Activated T-cell treated with anti-CD3 and anti-CD28 coated beads, Interleukin-2, amount 50 U/mL, for 48 hours (primary cell): ENCODE measurements at places on chromosomes 7 and 10.

GRCh38 chr7:26005683-26006410 is 146.2 kb upstream of the NFE2L3 start:
- DNase-seq = no peak

DNA sequence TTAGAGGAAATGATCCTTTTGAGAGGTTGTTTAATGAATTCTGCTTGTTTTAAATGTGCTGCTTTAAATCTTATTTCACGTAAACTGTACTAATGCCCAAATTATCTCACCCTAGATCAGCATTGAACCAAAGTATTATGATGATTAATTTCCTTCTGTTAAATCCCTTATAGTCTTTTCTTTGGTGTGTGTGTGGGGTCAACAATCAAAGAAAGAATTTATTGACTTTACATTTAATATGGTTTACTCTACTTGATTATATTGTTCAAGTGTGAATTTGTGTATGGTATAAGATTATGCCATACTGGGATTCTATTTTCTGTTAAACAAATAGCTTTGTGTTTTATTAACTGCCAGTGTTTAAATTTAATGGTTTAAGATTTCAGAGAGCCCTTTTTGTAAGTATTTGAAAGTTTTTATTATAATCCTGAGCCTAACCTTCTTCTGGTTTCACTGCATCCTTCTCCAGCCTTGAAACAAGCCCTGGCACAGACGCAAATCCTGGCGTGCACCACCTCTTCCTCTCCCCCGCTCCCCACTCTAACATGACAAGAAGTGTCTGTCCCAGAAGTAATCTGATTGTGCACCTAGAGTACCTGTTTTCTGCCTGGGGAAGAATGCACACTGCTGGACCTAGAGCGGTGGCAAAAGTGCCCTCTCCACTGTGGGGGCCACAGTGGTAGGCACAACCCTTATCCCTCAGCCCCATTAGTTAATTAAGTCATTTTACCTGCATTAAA is 70.6 kb downstream of the KAT6B start:
- DNase-seq = no peak

GRCh38 chr7:79590391-79590790 is 136.9 kb upstream of the MAGI2 start:
- no peak for DNase-seq

- no peak for DNase-seq
Measured at GRCh38 chr10:57621466-57621865, 646.2 kb downstream of the IPMK start.

DNA sequence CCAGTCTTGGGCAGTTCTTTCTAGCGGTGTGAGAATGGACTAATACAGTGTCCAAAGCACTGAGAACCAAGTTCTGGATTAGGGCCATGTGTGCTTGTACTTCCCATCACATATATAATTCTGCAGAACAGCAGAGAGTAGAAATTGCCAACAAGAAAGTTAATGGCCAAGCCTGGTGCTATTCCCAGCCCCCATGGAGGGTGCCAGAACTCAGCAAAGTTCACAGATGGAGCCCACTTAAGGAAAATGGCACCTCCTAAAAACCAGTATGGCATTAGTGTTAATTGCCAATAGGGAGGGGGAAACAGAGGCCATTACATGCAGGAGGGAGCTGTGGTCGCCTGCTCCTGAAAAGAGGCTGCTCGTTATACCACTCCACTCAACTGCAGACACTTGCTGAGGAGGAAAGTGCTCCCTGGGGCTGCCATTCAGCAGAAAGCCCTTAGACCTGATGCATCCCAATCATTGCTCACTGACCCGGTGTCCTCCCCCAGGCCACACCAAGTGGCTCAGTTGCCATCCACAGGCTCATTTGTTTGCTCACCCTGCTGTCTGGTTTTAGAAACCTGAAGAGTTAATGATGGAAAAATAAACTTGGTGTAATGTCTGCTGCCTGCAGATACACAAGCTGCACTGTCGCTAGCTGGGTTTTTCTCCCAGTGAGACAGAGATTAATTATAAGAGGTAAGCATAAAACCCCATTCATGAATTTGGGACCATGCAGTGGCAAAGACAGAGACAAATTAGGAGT is 280.6 kb downstream of the GFRA1 start:
- no peak for DNase-seq

GRCh38 chr10:30215623-30216022 is 133.5 kb downstream of the MTPAP start:
- DNase-seq = no peak

- no peak for DNase-seq
Measured at GRCh38 chr10:86335831-86336230, 30.8 kb downstream of the GRID1 start.

DNA sequence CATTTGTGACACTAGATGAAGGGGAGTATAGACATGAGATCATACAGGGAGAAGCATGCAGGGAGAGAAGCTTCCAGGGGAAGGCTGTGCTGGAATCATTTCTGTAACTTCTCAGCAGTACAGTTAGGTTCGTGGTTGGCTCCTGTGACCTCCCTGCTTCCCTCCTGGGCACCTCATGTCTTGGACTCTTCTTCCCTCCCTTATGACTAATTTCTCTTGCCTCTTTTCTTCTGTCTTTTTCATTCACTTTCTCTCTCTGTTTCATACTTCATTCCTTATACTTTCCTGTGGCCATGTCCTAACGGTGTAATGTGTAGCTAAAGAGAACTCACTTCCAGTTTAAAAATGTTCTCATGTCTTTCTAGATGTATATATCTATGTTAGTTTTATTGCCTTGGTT is 19.1 kb upstream of the HKDC1 start:
- no peak for DNase-seq

- no peak for DNase-seq
Measured at GRCh38 chr10:6207658-6208057, 4.9 kb downstream of the PFKFB3 start.

- DNase-seq = no peak
Measured at GRCh38 chr7:83267141-83267631, 104.5 kb upstream of the PCLO start.

DNA sequence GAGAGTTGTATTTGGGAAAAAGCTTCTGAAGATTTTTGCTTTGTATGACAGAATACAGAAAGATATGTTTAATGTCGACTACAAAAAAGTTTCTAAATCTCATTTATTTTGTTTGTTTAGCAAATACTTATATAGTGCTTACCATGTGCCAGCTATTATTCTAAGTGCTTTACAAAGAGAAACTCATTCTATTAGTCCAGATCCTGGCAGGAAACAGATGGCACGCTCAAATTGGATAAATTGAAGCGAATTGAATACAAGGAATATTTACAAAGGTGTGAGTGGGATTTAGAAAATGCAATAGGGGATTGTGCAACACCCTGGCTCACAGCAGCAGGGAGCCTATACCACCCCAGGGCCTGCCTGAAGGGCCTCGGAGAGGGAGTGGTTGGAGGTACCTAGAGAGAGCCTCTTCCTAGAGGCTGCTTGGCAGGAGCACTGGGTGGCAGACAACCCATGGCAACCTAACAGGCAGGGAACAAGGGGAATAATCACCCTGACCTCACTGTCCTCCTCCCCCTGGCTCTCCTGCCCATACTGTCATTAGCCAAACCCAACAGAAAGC is 27.6 kb upstream of the FAM204A start:
- DNase-seq = no peak

- no peak for DNase-seq
Measured at GRCh38 chr10:17668435-17669184, 24.7 kb downstream of the STAM start.

GRCh38 chr7:106031300-106032035 is 68.4 kb downstream of the CDHR3 start:
- DNase-seq = no peak

DNA sequence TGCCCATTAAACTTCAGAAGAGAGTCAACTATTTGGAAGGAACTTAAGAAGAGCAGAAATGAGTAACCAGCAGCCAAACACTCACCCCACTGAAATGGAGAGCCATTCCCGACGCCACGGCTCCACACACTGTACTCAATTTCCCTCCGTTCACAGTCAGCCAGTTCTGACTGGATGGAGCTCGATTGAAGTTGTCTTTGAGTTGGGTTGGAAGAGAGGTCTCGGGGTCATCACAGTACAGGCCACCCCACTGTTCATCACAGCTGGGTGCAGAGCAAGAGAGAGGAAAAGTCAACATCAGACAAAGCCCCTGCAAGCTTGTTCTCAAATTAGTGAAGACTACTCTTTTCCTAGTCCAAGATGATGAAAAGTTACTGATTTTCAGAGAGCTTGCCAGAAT is 75.9 kb upstream of the SLC26A5 start:
- DNase-seq = no peak

- no peak for DNase-seq
Measured at GRCh38 chr7:11196143-11196542, 222.5 kb downstream of the PHF14 start.

GRCh38 chr7:86664486-86664885 is 20.8 kb downstream of the GRM3 start:
- DNase-seq = no peak

- DNase-seq = no peak
Measured at GRCh38 chr7:19919261-19920095, 146.1 kb upstream of the TMEM196 start.

- no peak for DNase-seq
Measured at GRCh38 chr7:154646126-154647013, 356.6 kb downstream of the PAXIP1 start.

DNA sequence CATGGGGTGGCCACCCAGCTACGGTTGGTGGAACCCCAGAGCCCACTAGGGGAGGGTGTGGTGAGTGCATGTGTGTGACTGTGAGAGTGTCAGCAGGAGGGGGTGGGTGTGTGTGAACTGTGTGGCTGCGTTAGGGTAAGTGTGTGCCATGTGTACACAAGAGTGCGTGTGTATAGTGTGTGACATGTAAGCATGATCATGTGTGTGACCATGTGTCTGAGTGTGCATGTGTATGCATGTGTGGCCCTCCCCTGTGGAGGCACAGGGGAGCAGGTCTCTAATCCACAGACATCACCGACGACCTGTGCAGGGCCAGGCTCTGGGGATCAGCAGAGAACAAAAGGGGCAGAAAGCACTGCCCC is 3.5 kb upstream of the CFAP46 start:
- DNase-seq = no peak

DNA sequence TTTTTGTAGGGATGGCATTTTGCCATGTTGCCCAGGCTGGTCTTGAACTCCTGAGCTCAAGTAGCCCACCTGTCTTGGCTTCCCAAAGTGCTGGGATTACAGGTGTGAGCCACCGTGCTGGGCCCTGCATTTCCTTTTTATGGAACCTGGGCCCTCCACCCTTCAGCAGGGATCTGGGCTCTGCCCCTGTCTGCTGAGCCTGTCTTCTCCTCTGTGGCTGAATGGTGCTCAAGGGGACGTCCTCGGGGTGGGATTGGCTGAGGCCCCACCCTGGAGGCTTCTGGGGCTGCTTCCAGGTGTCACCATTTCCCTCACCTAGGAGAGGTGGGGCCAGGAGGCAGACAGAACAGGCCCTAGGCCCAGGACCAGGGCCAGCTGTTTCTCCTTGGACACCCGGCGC is 18.4 kb downstream of the FAM241B start:
- no peak for DNase-seq

GRCh38 chr7:18405726-18406125 is 89.8 kb upstream of the HDAC9 start:
- DNase-seq = no peak

- no peak for DNase-seq
Measured at GRCh38 chr7:44541028-44541869, at the start of gene NPC1L1. TSS of gene NPC1L1 (minus strand) at chr7:44541330. CDS start at chr7:44541259, 71 bp downstream.

DNA sequence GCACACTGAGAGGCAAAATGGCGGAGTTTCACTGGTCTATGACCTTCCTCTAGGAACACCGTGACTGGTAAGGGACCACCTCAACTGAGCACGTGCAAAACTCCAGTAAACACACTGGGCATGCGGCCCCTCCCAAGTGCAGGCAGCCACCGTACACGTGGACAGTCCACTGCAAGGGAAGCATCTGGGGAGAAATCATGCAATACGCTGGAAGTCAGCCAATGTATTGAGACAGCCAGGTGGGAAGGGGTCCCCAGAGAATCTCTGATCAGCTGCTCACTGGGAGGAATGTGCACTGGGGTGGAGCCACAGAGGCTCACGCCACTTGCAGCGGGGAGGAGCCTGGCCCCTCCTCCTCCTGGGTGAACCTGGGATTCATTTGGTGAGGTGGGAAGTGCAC is 49.3 kb downstream of the CFAP46 start:
- no peak for DNase-seq

GRCh38 chr10:87763086-87763861 is 54.8 kb downstream of the ATAD1 start:
- DNase-seq = no peak

DNA sequence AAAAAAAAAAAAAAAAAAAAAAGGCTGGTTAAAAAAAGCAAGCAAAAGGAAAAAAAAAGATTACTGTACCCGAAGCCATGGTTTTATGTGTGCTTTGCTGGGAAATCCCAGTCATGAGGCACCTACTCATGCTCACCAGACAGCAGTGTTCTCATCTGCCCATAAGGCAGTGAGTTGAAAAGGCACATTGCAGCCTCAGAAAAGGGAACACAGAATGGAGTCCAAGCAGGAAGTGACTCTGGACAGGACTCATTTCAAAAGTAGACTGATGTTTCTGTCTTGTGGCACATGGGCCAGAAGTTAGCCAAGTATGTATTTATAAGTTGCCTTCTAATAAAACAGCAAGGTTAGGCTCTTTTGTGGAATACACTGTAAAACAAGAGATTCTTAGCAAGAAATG is 40.2 kb downstream of the PDSS1 start:
- DNase-seq = peak; percentile 56

- DNase-seq = peak; percentile 44
Measured at GRCh38 chr7:85186521-85187241, at the start of gene SEMA3D. TSS of gene SEMA3D (minus strand) at chr7:85187056. CDS start at chr7:85121891, 65,165 bp downstream.

DNA sequence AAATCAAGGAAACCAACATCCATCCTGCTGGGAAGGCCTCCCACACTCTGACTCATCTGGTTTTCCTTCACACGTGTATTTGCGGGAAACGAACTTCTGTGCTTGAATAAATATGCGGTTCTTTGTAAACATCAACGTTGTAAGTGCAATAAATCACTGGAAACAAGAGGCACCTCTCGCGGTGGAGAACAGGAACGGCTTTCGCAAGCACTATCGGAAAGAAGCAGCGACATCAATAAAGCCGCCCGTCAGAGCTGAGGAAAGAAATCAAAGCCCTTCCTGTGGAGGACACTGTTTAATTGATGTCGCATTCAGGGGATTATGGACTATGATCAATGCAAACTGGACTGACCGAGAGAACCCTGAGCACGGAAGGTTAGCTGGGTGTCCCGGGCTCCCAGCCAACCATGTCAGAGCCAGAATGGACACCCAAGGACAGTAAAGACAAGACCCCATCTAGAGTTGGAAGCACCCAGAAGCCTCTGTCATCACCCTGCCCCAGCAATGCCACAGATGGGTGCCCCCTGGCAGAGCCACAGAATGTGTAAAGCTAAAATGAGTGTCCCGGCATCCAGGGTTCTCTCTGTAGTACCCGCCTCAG is 37.6 kb downstream of the OAT start:
- DNase-seq = no peak

- DNase-seq = no peak
Measured at GRCh38 chr10:51045871-51046270, 28.4 kb upstream of the PRKG1 start.

DNA sequence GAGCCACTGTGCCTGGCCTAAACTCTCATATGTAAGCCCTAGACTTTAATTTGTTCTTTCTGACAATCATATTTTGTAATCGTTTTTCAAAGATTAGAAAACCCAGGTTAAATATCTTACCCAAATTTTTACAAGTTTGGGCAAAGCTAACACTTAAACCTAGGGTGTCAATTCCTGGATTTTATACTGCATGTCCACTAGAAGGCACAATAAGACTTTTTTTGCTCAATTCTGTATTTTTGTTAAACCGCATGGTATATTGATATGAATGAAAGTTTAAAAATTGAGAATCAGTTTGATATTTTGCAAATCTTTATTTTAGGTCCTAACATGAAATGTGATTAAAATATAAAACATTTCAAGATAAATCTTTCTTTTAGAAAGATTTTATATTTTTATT is 29.3 kb downstream of the DYNC2I1 start:
- no peak for DNase-seq

- no peak for DNase-seq
Measured at GRCh38 chr7:142833174-142834048, 21.5 kb upstream of the EPHB6 start.
